ENCODE measurements at places on chromosomes 16 and 17. TPM values are rescaled to one million over a fixed set of nuclear protein-coding genes. Genes with fewer than 3 reads are reported as not detected.
A peak's percentile ranks its signal among the peaks of the same experiment; 100 is the strongest.

CMTM1 gene
- 13.0 TPM for total RNA-seq

OR1F1 gene
- total RNA-seq, result not detected

- peak; percentile 96 for DNase-seq
Observed at GRCh38 chr17:50866261-50866949, at the start of gene TOB1. TSS of gene TOB1 (minus strand) at chr17:50866354. CDS start at chr17:50864017, 2,337 bp downstream.

GRCh38 chr17:38598536-38598935, 7.2 kb downstream of the SRCIN1 start:
- no peak for DNase-seq

- DNase-seq, result no peak
Observed at GRCh38 chr16:56551796-56552738, 12.8 kb upstream of the MT4 start.

ARL17A gene
- total RNA-seq, result 20.6 TPM

GRCh38 chr17:28216052-28216451, 102.9 kb upstream of the TMEM97 start:
- DNase-seq, result no peak

PCTP gene
- total RNA-seq, result 11.5 TPM

CCL5 gene
- total RNA-seq, result 14.7 TPM

DNA sequence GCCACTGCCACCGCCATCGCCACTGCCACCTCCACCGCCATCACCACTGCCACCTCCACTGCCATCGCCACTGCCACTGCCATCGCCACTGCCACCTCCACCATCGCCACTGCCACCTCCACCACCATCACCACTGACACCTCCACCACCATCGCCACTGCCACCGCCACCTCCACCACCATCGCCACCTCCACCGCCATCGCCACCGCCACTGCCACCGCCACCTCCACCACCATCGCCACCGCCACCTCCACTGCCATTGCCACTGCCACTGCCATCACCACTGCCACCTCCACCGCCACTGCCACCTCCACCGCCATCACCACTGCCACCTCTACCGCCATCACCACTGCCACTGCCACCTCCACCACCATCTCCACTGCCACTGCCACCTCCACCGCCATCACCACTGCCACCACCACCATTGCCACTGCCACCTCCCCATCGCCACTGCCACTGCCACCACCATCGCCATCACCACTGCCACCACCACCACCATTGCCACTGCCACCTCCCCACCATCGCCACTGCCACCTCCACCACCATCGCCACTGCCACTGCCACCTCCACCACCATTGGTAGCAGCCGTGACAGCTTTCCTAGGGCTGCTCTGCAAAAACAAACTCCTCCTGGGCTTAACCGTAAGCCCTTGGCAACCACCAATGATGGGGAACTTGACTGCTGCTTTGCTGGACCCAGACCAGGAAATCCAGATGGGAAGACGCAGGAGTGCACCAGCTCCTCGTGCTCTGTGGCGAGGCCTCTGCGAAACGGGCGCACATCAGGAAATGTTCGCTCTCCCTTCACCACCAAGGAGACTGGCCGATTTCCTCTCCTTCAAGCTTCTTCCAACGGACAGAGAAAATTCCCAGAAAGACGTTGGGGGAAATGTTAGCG, 147.2 kb downstream of the RBFOX3 start:
- no peak for DNase-seq

All from activated naive CD4-positive, alpha-beta T cell treated with anti-CD3 and anti-CD28 coated beads, Interleukin-2, amount 50 U/mL, for 72 hours (primary cell).